ENCODE measurements at places on chromosomes 1 and 21.
A peak's percentile ranks its signal among the peaks of the same experiment; 100 is the strongest.

DNA sequence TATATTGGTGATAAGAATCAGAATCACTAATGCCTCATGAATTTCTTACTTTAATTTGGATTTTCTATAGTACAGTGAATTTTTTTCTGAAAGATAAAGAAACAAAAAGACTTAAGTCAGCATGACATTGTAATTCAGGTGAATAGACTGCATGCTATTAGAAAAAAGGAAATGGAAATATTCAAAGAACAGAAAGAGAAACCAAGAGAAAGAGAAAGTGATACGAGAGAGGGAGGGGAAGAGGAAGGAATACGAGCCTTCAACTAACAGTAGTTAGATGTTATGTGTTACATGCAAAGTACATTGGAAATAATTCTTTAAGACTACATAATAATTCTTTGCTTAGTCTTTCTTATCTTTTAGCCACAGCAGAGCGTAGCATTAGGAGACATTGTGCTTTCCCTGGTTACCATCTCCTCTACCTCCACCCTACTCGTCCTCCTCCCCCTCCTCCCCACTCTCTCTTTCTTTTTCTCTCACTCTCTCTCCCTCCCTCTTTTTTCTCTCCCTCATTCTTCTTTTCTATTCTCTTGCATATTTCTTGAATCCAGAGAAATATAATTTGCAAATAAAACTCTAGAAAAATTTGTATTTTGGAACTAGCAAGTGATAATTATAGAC lies 46.4 kb upstream of the ADGRL4 start:
- no peak for DNase-seq

DNA sequence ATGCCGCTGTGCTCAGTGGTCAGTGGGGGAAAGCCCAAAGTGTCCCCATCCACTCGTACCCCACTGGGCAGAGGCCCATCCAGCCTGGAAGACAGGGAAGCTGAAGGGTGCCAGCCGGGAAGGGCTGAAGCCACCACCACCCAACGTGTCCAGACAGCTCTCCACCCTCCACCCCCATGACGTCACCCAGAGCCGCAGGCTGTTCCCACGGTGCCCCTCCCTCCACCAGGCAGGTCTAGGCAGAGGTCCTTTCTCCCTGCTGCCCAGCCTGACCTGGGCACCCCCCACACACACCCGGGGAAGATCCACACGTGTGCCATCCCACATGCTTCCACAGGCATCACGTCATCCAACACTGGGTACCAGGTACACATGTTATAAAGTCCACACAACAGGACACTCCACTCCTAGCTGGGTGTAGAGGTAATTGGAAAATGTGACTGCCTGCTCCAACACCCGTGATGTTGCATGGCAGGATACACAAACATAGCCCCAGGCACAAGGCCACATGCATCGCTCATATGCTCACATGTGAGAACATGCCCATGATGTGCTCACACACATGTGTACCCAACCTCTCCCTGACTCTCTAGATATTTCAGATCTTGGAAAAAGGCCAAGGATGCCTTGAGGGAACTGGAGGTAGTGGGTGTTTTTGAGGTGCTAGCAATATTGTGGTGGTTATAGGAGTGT lies 5.1 kb upstream of the ARHGAP30 start:
- DNase-seq, result no peak

- no peak for DNase-seq
These were observed 17.1 kb upstream of the EPHA2 start for GRCh38 chr1:16172964-16173446.

- DNase-seq, result no peak
These were observed 143.6 kb downstream of the GABPA start for GRCh38 chr21:25878344-25878743.

- DNase-seq, result no peak
These were observed 8.0 kb downstream of the C1orf50 start for GRCh38 chr1:42774928-42775526.

- DNase-seq, result no peak
These were observed 93.4 kb upstream of the KLHDC7A start for GRCh38 chr1:18387307-18387706.

- DNase-seq, result no peak
These were observed 48.7 kb downstream of the NPHP4 start for GRCh38 chr1:5943343-5944124.

GRCh38 chr1:183544598-183545297 lies 45.5 kb downstream of the NCF2 start:
- DNase-seq, result no peak

GRCh38 chr1:154422521-154422920 lies 17.4 kb downstream of the IL6R start:
- DNase-seq, result no peak

DNA sequence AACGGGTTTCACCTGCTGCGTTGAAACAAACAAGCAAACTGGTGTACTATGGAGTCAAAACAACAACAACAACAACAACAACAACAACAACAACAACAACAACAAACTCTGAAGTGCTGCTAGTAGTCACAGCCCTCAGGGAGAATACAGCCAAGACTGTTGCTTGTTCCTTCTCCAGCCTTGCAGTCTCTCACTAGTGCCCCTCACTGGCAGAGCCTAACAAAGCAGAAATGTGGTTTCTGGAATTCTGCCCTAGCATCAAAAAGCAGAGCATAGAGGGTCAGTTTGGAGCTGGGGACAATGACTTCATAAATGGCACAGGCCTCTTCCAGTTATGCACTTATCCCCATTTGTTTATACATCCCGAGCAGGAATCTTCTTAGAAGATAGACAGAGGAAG lies 187.4 kb downstream of the KCNK2 start:
- no peak for DNase-seq

DNA sequence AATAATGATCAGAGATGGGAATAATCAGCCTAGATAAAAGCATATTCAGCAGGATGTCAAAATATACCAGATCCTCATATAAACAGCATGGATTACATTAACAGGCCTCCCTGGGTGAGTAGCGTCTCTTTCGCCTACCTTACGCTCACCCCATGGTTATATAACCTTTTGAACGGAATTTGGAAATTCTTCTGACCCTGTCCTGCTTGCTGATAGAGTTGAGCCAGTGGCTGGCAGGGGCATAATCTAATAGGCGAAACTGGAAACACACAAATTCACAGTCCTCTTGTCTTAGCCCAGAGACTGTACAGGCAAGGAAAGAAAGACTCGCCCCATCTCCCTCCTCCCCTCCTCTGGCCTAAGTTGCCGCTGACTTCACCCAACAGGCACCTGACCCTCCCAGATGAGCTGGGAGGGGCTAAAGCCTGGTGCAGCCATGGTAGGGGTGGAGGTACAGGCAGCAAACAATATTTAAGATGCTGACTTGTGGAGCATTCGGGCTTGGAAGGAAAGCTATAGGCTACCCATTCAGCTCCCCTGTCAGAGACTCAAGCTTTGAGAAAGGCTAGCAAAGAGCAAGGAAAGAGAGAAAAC lies at the start of gene ANGPTL7:
TSS of gene ANGPTL7 (plus strand) at position 498 of the 594 bp plus-strand sequence. CDS start 225 bp downstream, outside the sequence.
- no peak for DNase-seq

GRCh38 chr1:31708324-31708723 lies 4.5 kb upstream of the COL16A1 start:
- no peak for DNase-seq

DNA sequence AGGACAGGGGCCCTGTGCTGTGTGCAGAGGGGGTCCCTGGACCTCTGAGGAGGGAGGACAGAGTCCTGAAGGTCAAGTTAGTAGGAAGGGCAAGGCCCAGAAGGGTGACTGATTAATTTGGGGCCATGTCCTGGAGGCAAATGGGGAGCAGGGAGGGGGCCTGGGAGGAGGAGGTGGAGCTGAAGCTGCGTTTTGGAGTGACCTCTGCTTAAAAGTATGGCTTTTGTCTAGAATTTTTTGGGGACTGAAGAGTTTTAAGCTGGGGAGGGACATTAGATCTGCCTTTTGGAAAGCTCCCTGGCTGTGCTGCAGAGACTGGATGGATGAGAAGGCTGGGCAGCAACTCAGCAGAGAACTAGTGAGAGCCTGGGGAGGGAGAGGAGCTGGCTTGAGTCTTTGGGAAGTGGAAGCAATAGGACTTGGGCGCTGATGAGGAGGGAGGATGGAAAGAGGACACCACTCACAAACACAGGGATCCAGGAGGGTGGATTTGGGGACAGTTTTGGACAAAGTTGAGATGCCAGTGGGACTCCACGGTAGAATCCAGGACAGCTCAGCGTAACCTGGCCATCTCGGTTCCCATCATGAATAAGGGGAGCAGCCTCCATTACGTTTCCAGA lies 52.9 kb downstream of the ACBD3 start:
- DNase-seq, result no peak

DNA sequence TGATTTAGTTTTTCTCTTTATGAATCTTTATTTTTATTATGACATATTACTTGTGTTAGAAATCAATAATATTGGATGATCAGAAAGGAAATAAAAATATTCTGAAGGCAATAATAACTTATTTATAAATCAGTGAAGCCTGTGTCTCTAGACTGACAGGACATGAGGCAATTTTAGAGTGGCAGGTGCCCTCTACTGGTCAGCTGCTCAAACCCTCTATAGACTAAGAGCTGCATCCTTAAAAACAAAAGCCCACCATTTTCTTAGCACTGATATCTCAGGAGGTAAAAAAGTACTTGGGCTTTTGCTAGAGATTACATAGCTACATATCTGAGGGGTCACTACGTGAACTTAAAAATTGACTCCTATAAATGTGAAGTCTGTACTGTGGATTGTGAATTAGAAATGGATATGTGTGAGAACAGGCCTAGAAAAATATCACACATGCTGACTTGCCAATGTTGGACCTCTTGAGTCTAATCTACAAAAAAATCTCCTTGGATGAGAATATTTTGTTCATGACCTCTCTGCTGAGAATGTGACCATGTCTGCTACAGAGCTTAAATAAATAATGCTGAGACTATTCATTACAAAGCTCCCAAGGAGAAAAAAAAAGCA lies 597.9 kb upstream of the ADAMTS5 start:
- DNase-seq, result no peak

DNA sequence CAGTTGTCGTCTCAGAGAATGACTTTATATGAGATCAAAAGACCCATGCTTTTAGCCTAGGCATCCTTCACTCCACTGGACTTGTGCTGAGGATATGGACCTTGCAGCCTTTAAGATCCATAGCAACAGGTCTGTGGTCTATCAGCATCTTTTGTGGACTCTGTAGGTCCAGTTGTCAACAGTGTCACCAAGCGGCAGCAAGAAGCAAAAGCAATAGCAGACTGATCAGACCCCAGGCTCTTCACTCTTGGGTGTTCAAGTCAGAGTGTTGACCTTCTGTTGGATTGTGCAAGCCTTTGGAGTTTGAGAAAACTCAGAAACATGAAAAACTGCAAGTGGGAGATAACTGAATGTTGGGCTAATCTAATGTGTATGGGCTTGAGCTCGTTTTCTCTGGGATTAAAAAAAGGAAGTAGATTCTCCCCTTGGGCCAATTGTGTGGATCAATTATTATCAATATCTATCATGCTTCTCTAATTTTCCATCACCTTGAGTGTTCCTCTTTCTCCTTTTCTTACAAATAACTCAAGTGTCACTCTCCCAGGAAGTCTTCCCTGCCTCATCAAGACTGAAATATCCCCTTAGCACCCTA lies 144.2 kb downstream of the LYPLAL1 start:
- DNase-seq, result no peak

- DNase-seq, result no peak
These were observed 58.0 kb downstream of the ACP6 start for GRCh38 chr1:147612366-147612765.

DNA sequence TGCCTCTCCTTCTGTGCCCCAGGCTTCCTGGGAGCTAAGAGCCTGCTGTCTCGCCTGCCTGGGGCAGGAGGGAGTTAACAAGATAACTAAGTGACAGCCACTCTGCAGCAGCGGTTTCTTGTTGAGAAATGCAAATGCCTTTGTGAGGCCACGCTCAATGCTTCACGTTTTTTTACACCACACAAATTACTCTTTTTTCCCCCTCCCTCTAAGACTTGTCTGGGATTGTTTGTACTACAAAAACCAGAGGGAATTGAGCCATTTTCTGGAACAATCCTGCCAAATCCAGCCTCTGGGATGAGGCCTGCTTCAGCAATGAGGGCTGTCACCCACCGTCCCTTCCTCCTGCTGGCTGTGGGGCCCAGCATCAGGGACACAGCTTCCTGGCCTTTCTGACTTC lies 119.6 kb downstream of the ACTL8 start:
- no peak for DNase-seq

DNA sequence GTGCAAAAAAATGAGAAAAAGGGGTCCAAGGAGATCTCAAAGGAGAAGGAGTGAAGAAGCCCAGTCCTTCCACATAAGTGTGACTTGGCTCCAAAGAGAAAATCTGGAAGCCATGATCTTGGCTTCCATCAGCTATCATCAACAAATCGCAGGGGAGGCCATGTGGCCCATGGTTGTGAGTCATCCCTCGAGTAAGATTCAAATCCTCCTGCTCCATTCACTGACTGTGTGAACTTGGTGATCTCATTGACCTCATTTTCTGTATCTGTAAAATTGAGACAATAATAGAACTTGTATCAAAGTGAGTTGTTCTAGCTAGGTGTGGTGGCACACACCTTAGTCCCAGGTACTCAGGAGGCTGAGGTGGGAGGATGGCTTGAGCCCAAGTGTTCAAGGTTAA lies 79.1 kb upstream of the OLIG2 start:
- DNase-seq, result no peak

DNA sequence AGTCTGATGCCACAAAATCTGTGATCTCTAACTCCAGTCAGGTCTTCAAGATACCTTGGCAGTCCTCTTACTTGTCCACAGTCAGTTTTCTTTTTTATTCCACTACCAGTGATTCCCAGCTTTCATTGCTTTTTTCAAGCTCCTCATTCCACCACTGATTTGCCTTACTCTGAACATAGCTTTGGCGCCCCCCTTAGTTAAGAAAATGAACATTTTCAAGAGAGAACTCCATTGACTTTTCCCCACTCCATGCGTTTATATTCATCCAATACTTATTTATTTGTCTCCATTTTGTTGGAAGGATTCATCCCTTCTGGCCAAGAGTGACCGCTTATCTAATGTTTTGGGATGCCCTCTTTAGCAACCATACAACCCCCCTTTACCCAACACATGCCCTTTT lies 33.9 kb upstream of the IPO9 start:
- no peak for DNase-seq

DNA sequence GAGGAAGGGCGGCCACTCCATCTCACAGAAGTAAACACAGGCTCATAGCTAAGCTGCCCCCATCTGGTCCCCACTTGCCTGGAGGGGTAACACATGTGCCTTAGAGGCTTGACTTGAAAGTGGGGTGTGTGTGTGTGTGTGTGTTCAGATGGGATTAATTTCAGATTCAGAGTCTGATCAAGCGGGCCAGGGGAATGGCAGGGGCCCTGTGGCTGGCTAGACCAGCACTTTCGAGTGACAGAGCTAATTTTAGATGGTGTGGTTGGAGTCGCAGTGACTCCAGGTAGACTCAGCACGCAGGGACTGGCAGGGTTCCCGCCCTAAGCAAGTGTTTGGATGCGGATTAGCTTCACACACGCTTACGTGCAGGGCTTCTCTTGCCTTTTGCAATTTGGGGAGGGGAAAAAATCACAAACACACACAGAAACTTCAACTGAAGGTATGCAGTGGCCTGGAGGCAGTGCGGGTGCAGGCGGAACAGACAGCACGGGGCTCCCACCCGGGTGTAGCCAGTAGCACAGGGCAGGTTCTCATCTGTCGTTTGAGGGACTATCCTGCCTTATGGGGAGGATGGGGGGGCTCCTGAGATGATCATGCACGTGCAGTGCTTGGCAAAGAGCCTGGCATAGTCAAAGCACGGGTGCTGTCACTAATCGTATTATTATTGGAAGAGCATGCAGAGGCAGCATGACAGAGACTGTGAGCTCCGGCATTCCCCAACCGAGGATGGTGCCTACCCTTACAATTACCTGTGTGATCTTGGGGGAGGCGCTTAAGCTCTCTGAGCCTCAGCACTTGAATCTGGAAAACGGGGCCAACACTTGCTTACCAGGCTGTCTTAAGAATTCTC lies 1.3 kb downstream of the EDN2 start:
- no peak for DNase-seq

GRCh38 chr1:111747282-111747734 lies 8.1 kb upstream of the INKA2 start:
- peak; percentile 64 for DNase-seq

Measured in activated naive CD4-positive, alpha-beta T cell treated with Interleukin-2 at 50 U/mL for 16 hours (primary cell).